Cardiac muscle cell (in vitro differentiated cells and primary cell): ENCODE measurements at places on chromosomes 5 and 9.
A peak's percentile ranks its signal among the peaks of the same experiment; 100 is the strongest.

GRCh38 chr5:14213253-14213652 is 70.1 kb downstream of the TRIO start:
- no peak for DNase-seq

- peak; percentile 51 for DNase-seq
Observed at GRCh38 chr9:131094622-131095021, 1.7 kb upstream of the AIF1L start.

DNA sequence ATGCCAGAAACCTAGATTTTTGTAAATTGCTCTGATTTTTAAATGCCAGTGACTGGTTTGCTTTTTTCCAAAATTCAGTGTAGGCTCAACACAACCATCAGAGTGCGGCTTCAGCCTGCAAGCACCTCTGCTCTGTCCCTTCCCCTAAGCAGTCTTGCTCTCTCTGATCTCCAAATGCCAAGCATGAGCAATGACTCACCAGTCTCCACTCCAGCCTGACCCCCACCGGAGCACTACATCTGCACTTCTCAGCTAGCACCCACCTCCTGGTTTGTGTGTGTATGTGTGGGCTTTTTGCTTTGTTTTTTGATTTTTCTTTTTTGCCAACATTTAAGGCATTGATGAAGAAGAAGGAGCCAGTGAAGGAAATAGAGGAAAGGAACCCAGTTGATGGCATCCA is 61.4 kb upstream of the ADRA1B start:
- DNase-seq, result peak; percentile 15

GRCh38 chr9:20319641-20320337 is 302.5 kb downstream of the MLLT3 start:
- DNase-seq, result peak; percentile 72

DNA sequence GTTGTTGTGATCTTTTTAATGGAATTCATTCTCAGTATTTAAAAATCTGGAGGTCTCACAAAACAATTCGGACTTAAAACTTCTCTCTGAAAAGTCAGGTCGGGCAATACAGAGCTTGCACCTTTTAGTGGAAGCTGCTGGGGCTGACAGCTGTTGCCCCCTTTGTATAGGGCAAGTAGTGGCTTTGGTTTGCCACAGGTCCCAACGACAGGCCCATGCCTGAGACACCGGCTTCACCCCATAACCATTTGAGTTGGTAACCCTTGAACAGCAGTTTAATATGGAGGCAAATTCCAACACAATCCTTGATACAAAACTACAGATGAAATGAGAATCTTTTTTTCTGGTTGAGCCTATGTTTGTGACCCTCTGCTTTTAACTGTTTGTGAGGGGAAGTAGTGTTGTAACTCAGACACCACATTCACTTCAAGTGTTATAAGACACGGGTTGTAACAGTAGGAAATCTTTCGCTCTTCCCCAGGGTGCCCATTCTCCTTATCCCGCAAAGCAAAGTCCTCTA is 752 bp upstream of the GLRX start:
- no peak for DNase-seq

DNA sequence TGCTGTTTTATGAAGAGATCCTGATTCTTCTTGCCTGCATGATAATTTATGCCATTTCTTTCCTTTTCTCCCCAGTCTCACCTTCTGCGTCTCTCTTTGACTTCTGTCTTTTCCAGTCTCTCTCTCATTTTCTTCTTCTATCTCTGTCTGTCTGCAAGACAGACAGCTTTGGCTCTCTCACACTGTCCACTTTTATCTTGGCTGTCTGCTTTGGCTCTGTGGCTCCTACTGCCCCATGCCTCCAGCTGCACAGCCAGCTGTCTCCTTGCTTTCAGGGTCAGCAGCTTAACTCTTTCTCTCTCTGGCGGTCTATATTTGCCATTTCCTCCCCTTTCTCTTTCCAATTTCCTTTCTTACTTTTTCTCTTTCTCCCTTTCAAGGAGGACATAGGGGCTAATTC is 971.1 kb upstream of the COX7C start:
- no peak for DNase-seq

DNA sequence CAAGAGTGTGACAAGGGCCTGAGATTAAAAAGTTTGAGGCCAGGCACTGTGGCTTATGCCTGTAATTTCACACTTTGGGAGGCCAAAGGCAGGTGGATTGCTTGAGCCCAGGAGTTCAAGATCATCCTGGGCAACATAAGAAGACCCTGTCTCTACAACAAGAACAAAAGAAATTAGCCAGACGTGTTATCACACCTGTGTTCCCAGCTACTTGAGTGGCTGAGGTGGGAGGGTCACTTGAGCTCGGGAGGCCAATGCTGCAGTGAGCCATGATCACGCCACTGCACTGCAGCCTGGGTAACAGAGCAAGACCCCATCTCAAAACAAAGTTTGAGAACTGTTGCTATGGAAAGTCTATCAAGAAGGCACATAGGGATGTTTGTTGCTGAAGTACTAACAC is 25.0 kb downstream of the EXOSC2 start:
- no peak for DNase-seq

DNA sequence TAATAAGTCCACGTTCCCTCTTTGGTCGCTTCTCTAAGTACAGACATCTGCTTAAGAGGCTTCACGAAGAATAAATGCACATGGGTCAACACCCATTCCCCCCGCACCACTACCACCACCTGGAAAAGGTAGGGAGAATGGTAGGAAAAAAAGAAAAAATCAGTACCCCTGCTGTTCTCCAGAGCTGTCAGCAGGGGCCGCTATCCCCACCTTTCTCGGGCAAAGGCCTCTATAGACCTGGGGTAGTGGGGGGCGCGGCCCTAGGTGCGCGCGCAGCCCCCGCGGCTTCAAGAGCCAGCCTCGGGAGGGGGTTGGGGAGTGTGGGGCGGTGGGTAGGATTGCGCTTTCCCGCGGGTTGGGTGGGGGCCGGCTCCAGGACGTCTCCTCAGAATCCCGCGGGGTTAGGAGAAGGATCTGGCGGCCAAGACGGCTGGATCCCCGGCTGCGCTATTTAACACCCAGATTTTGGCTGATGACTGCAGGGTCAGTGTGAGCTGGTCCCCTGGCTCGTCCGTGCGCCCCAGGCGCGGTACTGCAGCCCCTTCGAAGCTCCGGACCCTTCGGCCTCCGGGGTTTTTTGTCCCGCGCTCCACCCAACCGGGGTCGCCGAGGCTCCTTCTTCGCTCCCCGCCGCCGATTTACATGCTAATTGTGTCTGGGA is 1.6 kb upstream of the SEMA6A start:
- peak; percentile 76 for DNase-seq

DNA sequence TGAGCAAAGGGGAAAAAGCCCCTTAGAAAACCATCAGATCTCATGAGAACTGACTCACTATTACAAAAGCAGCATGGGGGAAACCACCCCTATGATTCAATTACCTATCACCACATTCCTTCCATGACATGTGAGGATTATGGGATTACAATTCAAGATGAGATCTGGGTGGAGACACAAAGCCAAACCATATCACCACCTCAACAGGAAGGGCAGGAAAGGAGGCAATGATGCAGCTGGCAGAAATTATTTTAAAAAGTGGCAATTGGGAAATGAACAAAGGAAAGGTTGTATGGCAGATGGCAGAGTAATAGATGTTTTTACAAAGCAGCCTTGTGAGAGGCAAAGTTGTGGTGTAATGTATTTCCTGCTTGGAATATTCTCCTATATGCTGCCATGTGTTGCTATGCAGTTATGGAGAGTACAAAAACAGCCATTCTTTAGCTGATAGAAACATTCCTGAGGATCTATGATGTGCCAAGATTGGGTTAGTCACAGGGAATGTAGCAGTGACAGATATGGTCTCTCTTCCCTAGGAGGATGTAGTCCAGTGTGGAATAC is 138.8 kb downstream of the SMC2 start:
- DNase-seq, result no peak

GRCh38 chr5:10235350-10235749 is 14.3 kb downstream of the ATPSCKMT start:
- DNase-seq, result no peak

GRCh38 chr5:150658121-150658520 is 2.9 kb upstream of the MYOZ3 start:
- no peak for DNase-seq

- DNase-seq, result peak; percentile 12
Observed at GRCh38 chr9:78212868-78213267, 23.0 kb upstream of the CEP78 start.

DNA sequence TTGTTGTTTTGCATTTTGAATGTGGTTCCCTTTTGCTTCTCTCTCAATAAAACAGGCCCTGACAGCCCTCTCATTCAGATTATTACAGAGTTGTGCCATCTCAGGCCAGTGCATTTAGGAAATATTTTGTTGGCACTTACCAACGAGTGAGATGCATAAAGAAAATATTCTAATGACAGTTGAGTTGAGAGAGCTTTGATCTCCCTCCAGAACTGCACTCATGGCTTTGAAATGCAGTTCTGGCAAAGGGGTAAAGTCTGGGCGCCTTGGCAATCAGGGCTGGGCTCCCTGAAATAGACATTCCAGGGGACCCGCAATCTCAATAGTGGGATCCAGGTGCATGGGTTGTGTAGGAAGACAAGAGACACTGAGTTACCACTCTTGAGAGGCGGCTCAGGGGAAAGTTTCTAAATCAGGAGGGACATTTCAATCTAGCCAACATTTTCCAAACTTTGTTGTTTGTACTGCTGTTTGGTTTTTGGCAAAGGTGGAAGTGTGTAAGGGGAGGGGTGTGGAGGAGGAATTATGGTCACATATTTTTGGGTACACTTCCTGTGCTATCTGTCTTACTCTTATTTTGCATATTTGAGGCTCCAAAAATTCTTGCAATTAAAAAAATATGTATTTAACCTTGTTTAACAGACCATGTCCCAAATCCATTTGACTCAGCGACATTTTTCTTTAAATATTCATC is 48.8 kb downstream of the PAPPA start:
- no peak for DNase-seq

DNA sequence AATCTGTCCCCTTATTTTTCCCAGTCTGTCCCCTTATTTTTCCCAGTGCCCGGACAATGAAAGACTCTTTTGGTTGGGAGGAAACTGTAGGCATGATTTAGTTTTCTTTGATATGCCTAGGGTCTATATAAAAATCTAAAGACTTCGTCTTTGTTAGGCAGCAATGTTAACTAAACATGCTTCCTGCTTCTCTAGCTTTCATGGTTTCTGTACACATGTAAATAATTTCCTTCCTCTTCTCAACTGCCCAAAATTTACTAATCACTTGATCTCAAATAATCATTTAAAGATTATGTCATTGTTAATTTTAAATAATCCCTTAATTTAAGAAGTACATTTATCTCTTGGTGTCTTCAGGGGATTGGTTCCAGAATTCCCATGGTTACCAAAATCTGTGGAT is 47.8 kb upstream of the RAPGEF6 start:
- no peak for DNase-seq

GRCh38 chr9:21491756-21492155 is 9.6 kb upstream of the IFNE start:
- DNase-seq, result no peak

GRCh38 chr5:9363449-9363848 is 182.4 kb downstream of the SEMA5A start:
- DNase-seq, result no peak

DNA sequence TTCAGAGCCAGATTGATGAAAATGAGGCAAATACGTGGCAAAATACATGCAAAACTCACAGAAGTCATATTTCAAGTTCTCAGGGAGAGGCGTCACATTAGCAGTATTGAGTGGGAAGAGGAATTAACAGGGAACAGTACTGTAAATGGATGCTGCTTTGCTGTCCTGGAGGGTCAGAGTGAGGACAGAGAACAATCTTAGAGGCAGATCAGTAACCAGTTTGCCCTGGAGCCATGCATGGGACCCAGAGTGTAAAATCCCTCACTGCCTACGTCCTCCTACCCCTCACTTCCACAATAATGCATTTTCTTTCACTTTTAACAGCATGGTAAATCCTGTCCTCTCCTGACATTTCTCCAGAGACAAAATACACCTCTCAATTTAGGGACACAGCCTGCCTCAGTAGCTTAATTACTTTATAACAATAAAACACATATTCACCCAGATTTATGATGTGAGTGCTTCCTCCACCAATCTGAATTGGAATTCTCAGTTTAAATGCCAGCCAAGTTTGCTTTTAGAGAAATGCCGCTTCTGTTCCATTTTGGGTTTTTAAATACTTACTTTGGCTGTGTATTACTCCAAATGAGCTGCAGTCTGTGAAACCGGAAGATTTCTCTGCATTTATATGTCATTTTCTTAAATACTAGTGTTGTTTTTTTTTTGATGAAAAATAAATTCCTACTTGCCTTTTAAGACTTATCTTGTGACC is 70.0 kb downstream of the LMNB1 start:
- no peak for DNase-seq

DNA sequence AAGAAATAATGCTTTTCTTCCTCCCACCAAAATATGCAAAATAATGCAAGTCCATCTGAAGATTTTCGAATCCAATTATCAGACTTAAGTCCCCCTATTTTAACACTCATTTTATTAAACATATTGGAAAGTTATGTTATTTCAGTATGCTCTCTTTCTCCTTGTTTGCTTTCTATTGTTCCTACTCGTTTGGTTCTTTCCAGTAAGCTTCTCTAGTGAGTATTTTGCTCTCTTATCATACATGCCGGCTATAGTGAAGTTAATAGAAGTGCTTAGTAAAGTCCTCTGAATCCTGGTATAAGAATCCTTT is 517 bp downstream of the ALDH1A1 start:
- DNase-seq, result no peak

GRCh38 chr9:21174671-21175070 is 8.2 kb upstream of the IFNA21 start:
- DNase-seq, result no peak

DNA sequence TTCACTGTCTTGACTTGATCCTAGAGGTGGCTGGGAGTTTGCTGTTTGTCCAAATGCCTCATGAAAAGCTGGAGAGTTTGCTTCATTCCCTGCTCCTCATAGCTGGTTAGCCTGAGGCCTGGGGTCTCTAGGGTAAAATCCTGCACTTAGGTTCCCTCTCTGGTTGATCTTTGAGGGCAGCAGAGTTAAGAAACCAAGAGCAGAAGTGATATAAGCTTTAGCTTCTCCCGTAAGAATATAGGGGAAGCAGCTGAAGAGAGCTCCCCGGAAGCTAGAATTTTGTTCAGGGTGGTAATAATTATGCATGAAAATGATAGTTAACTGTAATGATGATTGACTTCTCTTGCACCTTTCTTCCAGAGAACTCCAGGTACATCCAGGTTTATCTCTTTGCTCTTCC is 1.4 kb downstream of the FAM53C start:
- no peak for DNase-seq

GRCh38 chr5:38765399-38765861 is 80.4 kb upstream of the OSMR start:
- DNase-seq, result peak; percentile 22

DNA sequence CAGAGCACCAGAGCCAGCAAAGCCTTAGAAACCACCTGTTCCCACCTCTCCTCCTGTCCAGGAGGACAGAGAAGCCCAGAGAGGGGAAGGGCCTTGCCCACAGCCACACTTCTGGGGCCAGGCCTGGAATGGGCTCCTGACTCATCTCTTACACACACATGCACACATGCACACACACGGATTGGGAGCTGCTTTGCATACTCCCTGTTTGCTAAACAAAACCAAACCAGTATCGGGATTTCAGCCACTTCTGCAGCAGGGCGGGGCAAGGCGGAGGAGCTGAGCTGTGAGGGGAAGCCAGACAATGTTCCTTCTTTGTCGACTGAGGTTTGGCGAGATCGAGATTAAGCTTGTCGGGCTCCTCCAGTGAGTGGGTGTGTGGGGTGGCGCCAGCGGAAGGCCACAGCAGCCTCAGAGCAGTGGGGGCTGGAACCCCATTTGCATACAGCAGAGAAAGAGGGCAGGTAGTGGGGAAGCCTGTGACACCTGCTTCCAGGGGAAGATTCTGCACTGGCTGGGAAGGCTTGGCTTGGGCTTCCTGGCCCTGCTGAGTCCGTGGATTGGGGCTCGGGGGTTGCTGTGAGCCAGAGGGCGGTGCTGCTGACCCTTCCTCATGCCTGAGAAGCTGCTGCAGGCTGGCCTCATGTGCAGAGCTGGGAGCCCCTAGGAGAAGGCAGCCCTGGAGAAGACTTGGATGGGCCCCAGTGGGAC is 16.1 kb downstream of the GFI1B start:
- no peak for DNase-seq
